ENCODE measurements at places on chromosomes 1 and 21.

DNA sequence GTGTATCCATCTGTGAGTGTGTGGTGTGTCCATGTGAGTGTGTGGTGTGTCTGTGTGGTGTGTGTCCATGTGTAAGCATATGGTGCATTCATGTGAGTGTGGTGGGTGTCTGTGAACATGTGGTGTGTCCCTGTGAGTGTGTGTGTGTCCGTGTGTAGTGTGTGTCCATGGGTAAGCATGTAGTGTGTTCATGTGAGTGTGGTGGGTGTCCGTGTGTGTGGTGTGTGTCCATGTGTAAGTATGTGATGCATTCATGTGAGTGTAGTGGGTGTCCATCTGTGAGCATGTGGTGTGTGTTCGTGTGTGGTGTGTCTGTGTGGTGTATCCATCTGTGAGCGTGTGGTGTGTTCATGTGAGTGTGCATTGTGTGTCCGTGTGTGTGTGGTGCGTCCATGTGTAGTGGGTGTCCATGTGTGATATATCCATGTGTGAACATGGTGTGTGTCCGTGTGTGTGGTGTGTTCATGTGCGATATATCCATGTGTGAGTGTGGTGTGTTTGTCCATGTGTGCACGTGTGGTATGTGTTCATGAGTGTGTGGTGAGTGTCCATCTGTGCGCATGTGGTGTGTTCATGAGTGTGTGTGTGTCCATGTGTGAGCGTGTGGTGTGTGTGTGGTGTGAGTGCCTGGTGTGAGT is 12.3 kb downstream of the SLC19A1 start:
- DNase-seq, result no peak

- DNase-seq, result no peak
Observed at GRCh38 chr1:32727876-32728275, 25.3 kb upstream of the SYNC start.

GRCh38 chr21:45011911-45012661 is 62.3 kb upstream of the ADARB1 start:
- peak; percentile 100 for DNase-seq

DNA sequence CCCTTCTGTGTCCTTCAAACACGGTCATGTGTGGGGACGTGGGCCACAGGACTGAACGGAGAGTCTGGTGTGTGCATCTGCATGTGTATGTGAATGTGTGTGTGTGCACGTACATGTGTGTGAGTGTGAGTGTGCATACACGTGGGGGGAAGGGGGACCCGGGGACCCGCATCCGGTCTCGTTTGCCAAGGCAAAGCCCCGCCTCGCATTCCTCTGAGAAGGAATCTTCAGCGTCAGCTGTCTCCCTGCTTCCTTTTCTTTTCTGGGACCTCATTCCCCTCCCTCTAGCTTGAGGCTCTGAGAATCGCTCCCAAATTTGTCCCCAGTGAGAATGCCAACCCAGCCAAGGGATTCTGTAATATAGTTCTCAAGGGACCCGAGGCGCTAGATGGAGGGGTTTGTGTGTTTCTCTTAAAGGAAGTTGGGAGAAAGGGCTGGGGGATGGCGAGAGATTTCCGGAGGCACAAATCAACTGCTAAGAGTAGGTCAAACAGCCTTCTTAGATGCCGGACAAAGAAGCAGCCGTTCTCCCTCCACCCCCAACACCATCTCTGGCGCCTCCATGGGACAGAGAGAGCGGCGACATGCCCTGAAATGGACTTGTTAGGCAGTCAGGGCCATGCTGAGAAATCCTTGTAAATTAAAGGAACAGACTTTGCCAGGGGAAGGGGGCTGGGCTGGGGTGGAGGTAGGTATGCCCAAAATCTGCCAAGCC is 6.6 kb downstream of the IFFO2 start:
- peak; percentile 74 for DNase-seq

GRCh38 chr1:31891280-31891679 is 46.9 kb downstream of the PTP4A2 start:
- no peak for DNase-seq

DNA sequence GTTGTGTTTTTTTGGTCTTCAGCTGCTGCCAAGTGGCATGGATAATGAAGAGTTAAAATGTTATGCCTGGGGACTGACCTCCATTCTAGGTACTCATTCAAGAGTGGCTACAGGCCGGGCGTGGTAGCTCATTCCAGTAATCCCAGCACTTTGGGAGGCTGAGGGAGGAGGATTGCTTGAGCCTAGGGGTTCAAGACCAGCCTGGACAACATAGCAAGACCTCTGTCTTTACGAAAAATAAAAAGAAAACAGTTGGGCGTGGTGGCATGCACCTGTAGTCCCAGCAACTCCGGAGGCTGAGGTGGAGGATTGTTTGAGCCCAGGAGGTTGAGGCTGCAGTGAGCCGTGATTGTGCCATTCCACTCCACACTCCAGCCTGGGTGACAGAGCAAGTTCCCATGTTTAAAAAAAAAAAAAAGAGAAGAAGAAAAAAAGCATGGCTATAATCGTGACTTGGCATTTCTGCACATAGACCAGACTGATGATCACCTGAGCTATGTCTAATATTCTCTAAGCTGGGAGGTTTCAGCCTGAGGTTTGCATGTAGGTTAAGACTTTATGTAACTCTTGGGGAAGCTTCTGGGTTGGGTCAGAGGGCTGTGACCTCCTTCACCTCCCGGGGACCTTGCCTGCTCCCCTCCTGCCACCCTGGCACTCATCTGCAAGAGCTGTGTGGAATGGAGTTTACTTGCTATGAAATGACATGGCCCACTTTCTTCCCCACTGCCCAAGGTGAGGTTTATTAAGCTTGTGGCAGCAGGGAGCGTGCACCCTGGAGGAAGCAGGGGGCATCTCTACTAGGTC is 51.3 kb downstream of the DHRS3 start:
- no peak for DNase-seq
